Stimulated activated CD8-positive, alpha-beta memory T cell treated with anti-CD3 and anti-CD28 coated beads, Interleukin-15, amount 100 ng/mL, for 24 hours (primary cell): ENCODE measurements at places on chromosomes 12 and 14.

GRCh38 chr14:44970907-44971306 is 8.9 kb downstream of the TOGARAM1 start:
- DNase-seq: no peak

DNA sequence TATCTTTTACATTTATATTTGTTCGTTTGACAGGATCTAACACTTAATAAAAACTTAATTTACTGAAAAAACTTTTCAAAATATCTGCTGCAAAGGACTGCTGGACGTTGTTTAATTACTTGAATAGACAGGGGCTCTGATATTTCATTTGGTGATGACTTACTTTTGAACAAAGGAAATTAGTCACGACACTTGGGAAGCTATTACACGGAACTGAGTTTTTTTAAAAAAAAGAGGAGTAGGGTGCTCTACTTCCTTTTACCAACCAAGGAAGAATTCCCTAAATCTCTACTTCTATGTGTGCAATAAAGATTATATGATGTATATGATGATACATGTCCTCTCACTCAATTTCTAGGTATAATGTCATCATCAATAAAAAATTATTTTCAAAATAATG is 4.7 kb downstream of the FGD6 start:
- no peak for DNase-seq

DNA sequence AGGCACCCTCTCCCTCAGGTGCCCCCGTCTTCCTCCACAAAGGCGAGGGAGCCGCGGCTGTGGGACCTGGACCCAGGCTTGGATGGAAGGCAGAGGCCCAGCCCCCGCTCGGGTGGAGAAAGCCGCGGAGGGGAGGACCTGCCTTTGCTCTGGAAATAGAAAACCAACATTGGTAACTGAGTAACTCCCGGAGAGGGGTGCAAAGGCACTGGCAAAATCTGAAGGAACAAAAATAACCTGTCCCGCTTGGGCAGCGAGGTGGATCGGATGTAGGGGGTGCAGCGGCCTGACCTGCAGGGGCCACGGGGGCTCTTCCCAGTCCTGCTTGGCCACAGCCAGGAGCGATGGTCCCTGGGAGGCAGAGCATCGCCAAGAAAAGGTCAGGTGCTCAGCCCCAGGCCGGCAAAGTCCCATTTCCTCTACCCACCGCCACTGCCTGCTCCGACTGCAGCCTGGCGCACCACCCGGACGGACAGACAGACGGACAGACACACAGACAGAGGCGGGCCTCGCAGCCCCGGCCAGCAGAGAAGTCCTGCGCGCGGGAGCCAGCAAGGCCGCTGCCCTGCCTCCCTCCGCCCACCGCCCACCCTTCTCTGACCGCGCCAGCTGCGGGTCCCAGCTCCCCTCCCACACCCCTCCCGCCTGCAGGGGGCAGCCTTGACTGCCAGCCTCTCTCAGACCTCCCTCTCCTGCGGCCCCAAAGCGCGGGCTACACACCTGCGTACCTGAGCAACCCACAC is 21.4 kb upstream of the TMEM106C start:
- DNase-seq: no peak

DNA sequence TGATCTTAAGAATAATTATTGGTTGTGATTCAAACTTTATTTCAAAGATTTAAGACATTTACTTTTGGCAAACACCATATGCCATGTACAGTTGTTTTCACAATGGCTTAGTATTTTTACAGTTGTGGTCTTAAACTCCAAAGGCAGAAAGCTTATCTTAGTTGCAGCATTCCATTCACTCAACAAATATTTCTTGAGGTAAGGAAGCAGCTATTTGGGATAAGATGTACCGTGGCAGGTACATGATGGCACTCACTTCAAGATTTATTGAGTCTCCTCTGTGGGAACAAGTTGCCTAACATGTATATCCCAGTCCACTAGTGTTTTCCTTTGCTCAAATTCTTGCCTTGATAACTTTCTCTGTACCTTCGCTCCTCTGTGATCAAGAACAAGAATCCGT is 8.0 kb upstream of the MON2 start:
- no peak for DNase-seq

DNA sequence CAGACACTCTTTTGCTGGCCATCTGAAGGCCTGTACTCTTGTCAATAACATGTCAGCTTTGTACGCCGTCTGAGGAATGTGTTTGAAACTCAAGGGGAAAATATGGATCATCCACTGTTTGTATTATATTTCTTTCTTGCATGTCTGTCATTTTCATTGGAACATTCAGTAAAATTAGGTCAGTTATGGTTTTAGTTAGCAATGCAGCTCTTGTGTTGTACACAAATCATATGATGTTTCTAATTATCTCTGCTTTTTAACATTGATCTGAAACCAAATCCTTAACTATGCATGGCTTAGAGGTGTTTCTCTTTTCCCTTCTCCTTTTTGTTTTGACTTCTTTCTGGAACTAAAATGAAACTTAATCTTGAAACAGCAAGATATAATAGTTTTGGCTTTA is 333.6 kb upstream of the PRICKLE1 start:
- DNase-seq: no peak

DNA sequence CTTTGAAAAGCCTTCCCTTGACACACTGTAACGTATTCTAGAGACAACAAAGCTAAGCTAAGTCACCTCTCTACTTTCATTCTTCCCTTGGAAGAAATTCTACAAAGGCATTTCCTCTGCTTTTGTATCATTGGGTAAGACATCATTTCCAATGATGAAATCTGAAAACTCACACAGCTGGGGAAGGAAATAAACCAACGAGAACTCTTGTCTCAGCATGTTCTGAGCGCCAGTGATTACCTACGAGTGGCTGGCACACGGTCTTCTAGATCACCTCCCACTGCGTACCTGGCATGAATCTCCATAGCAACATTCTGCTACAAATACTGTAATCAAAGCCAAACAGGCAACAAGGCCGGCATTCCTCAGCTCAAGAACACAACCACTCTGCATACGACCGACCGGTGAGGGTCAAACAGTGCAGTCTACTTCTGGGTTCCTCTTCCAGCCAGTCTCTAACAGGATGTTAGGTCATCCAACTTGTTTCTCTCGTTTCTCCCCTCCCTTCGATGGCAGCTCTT is 7.6 kb downstream of the VPS37B start:
- no peak for DNase-seq

DNA sequence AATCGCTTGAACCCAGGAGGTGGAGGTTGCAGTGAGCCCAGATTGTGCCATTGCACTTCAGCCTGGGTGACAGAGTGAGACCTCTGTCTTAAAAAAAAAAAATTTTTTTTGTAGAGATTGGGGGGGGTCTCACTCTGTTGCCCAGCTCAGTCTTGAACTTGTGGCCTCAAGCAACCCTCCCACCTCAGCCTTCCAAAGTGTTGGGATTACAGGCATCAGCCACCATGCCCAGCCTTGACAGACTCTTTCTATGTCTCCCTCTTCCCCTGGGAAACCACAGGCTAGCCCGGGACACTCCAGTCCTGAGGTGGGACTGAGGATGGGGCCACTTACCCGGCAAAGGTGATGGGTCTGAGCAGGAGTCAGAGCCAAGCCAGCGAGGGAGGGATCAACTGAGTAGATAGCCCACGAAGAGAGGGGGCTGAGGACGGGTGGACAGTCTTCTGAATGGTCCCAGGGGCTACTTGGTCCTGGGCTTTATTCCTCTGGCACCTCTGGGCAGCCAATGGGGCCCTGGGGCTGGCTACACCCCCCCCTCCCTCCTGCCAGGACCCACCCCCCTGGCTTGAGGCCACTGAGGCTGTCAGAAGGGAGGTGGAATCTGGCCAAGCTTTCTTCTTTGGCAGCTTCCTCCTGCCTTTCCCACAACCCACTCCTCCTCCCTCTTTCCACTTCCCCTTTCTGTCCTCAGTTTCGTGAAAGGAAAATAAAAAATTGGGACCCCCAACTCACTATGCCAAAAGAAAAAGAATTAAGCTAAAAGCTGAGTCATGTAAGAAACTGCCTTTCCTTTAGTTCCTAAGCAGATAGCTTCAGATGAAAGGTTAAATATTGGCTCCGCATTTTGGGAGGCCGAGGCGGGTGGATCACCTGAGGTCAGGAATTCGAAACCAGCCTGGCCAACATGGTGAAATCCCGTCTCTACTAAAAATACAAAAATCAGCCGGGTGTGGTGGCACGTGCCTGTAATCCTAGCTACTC is at the start of gene SDS:
Gene SDS (minus strand): TSS at position 453 of the 981 bp plus-strand sequence. CDS start 4,179 bp downstream, outside the sequence.
- DNase-seq: no peak

DNA sequence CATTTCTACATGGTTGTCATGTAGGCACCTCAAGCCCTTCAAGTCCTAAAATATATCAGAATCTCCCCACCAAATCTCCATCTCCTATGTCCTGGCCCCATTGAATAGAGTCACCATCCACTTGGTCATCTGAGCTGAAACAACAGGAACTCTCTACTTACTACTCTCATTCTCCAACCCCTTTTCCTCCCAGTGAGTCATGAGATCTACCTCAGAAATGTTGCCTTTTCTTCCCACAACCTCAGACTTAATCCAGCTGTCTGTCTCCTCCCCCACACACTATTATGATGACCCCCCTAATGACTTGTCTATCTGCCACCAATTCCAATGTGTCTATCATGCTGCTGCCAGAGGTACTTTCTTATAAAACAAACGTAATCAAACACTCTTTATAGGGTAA is 72.3 kb upstream of the TMEM263 start:
- no peak for DNase-seq
